ENCODE measurements at places on chromosomes 7 and 10.

GRCh38 chr7:127828843-127829500 lies 177.0 kb downstream of the SND1 start:
- DNase-seq = no peak

DNA sequence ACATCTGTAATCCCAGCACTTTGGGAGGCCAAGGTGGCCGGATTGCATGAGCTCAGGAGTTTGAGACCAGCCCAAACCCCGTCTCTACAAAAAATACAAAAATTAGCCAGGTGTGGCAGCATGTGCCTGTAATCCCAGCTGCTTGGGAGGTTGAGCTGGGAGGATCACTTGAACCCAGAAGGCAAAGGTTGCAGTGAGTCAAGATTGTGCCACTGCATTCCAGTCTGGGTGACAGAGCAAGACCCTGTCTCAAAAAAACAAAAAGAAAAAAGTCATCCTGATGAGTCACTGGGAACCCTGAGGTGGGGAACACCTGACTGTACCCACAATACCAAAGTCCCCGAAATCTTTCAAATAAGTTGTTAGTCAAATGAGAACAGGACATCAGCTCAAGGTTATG lies 80.0 kb downstream of the NEBL start:
- DNase-seq = no peak

GRCh38 chr7:6705959-6706665 lies 635 bp downstream of the ZNF12 start:
- peak; percentile 68 for DNase-seq

GRCh38 chr7:5525271-5526099 lies 101.9 kb upstream of the TNRC18 start:
- peak; percentile 56 for DNase-seq

GRCh38 chr10:95698415-95698814 lies 4.7 kb upstream of the TCTN3 start:
- DNase-seq = no peak

GRCh38 chr10:49179699-49180443 lies 8.3 kb downstream of the TMEM273 start:
- peak; percentile 13 for DNase-seq

GRCh38 chr7:26238032-26238431 lies 36.5 kb downstream of the CBX3 start:
- no peak for DNase-seq

DNA sequence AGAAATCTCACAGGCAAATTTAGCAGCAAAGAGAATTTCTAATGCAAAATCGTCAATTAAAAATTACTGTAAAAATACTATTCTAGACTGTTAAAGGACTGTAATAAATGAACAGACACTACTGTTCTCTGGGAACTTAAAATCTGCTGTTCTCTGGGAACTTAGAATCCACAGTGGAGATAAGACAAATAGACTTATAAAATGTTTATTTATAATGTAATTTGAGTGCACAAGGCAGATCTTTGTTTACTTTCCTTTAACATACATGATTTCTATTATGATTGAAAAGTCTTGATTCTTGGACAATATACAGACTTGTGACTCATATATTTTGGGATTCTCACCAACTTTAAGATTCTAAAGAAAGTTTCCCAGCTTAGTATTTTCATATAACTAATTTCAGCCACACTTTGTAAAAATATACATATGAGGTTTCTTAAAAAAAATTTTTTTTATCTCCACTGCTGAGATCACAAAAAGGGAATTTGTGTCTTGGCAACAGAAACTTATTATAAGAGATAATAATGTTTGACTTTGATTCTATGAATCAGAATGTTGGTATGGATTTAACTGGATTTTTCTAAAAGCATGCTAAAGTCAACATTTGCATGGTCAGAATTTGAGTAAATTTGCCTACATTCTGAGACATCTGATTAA lies 166.3 kb upstream of the RHOBTB1 start:
- no peak for DNase-seq

GRCh38 chr7:128318691-128319090 lies 25.0 kb downstream of the RBM28 start:
- DNase-seq = no peak

DNA sequence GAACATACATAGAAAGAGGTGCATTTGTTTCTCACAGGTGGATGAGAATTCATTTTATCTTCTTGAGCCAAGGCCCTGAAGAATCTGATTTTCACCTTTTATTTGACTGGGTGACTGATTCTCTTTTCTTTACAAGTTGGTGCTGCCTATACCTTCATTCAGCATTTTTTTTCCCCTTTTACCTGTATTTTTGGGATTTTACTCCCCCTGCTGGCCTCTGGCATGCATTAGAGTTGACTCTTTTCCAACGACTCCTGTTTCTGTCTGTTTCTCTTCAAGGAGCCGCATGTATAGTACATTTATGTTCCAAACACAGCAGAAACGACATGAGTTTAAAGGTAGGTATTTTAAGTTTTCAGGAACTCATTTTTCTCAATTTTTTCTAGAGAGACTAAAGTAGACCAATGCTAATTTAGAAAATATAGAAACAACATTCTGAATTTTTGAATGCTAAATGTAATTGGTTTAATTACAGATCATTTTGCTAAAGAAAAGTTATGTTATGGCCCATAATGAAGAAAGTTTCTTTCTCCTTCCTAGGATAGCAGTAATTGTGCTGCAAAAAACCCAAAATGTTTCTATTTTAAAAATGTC lies 149.8 kb upstream of the HDAC9 start:
- peak; percentile 70 for DNase-seq

GRCh38 chr10:34916314-34916713 lies 101.2 kb upstream of the PARD3 start:
- DNase-seq = no peak

DNA sequence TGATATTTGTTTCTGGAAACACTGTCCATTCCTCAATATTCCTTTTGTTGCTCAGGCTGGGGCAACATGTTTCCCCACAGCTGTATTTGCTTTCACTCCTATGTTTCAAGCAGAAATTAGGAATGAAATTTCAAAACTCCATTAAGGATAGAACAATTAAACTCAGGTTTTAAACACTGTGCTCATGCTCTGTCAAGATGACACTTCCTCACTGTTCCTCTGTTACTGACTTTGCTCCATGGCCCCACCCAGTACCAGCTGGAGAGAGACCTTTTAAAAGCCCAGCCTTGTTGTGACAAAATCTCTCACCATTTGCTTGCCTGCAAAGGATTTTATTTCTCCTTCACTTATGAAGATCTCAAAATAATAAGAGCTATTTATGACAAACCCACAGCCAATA lies 197.4 kb downstream of the ELMO1 start:
- no peak for DNase-seq

Data from right forelimb (tissue), 1 donor.